Lung (tissue), 17 donors: ENCODE measurements at places on chromosomes 2 and 18. TPM values are rescaled to one million over a fixed set of nuclear protein-coding genes. Genes with fewer than 3 reads are reported as not detected.

LINC00305 gene
- 0.44 TPM for polyA plus RNA-seq

DNA sequence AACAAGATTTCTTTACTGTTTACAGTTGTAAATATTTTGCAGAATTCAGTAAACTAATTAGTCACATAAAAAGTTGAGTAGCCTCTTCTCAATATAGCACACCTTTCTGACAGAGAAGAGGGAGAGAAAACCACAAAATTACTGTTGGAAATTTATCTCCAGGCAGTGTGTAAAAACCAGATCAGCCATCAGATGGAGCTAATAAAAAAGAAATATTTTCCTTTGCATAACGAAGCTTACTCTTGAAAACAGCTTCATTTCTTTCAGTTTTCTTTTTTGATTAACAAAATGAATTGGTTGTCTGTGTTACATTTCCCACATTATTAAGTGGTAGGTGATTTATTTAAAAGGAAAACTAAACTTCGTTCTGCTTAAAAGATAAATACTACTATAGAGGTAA is 259.3 kb upstream of the KCNJ3 start:
- no peaks in the 10 kb centered on the region for H3K27me3 ChIP-seq
- H3K27ac ChIP-seq, result no peak overlapping the region
- no peaks in the 10 kb centered on the region for H3K36me3 ChIP-seq

WDR7 gene
- 5.0 TPM for polyA plus RNA-seq

NYAP2 gene
- polyA plus RNA-seq, result 0.21 TPM

DNA sequence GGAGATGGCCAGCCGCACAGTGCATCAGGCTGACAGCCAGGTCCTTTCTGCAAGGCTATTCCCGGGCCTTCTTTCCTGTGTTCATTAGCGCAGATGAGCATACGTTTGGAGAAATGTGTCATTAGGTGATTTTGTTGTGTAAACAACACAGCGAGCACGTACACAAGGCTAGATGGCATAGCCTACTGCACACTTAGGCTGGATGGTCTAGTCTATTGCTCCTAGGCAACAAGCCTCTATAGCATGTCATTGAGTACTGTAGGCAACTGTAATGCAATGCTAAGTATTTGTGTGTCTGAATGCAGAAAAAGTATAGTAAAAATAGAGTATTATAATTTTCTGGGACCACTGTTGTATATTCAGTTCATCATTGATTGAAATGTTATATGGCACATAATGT is 50.9 kb upstream of the PHLPP1 start:
- H3K27me3 ChIP-seq, result no peaks in the 10 kb centered on the region
- DNase-seq, result no peak
- no peak overlapping the region for H3K27ac ChIP-seq

DNA sequence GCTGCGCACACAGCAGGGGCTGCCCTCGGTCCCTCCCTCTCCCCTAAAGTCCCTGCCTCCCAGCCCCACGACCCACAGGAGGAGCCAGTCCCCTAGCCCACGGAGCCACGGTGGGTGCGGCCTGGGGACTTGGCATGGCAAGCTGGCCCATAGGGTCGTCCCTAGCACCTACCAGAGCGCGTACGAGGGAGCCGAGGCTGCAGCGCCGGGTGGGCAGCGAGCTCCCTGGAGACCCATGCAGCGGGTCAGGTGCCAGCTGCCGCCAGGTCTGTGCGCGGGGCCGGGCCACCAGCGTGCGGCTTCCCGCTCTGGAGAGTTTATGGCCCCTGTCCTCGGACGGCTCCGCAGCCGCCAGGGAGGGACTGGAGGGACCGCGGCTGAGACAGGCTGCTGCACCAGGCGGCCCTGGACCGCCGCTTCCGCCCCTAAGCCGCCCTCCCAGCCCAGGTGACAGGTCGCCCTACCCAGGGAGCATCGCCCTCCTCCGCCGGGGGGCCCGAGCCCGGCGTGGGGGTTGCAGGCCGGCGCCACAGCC is 273.6 kb downstream of the CCDC74A start:
- H3K27ac ChIP-seq, result no peak overlapping the region
- no peaks in the 10 kb centered on the region for H3K27me3 ChIP-seq
- no peak overlapping the region for H3K4me3 ChIP-seq
- H3K36me3 ChIP-seq, result no peaks in the 10 kb centered on the region
- no peak for DNase-seq

DNA sequence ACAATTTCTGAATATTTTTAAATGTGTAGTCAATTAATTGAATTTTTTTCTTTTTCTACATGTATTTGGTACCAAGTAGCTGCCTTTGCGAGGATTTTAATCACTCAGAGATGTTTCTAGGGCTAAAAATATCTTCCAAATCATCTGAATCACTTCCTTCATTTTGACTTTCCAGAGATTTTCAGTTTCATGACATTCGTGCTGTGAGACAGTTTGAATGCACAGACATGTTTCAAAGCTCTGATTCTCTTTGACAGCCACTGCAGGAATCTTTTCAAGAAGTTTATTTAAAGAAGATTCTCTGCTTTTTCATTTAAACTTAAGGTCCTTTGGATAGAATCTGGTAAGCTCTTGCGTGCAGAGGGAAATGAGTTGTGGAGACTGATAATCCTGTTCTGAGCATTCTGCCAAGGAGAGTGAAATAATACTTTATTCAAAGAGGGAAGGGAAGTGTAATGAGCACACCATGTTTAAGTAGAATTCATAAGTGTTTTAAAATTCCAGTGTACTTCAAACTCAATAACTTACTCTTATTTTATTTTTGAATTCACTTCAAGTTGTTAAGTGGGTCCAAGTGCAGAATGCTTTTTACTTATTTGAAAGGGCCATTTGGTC is 9.7 kb downstream of the CYBRD1 start:
- no peak overlapping the region for H3K4me3 ChIP-seq
- H3K36me3 ChIP-seq, result no peaks in the 10 kb centered on the region
- no peak overlapping the region for H3K27ac ChIP-seq
- no peaks in the 10 kb centered on the region for H3K27me3 ChIP-seq
- peaks cover 6% of the 10 kb centered on the region for H3K4me1 ChIP-seq
- peak; percentile 20 for DNase-seq

DNA sequence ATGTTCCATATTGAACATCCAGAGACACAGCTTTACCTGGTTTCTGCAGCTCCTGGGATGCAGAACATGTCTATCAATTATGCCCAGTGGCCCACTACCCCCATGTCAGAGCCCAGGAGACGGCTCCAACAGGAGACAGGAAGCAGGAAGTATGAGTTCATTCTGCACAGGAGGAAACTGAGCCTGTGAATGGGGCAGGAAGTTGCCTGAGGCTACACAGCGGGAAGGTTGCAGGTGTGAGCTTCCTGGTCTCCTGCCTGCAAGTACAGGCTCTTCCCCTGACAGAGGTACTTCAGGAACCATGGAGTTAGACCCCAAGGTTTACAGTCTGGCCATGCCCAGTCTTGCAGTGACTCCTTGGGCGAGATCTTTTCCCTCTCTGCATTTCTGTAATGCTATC is 2.8 kb upstream of the BOK start:
- no peak overlapping the region for H3K4me3 ChIP-seq
- DNase-seq, result no peak
- peaks cover 2% of the 10 kb centered on the region for H3K4me1 ChIP-seq
- peak overlapping the region; percentile 65 for H3K27ac ChIP-seq

DUSP2 gene
- 33.6 TPM for polyA plus RNA-seq

- H3K27ac ChIP-seq, result no peak overlapping the region
- no peaks in the 10 kb centered on the region for H3K36me3 ChIP-seq
- H3K4me1 ChIP-seq, result no peaks in the 10 kb centered on the region
- no peaks in the 10 kb centered on the region for H3K27me3 ChIP-seq
Measured at GRCh38 chr2:10169581-10169980, 47.0 kb downstream of the RRM2 start.

- no peaks in the 10 kb centered on the region for H3K4me1 ChIP-seq
- no peaks in the 10 kb centered on the region for H3K27me3 ChIP-seq
- no peaks in the 10 kb centered on the region for H3K36me3 ChIP-seq
- no peak overlapping the region for H3K4me3 ChIP-seq
- no peak overlapping the region for H3K27ac ChIP-seq
- DNase-seq, result no peak
Measured at GRCh38 chr2:210687786-210688470, 131.5 kb downstream of the CPS1 start.

- H3K4me1 ChIP-seq, result peaks cover 4% of the 10 kb centered on the region
- H3K27me3 ChIP-seq, result peaks cover 4% of the 10 kb centered on the region
- H3K4me3 ChIP-seq, result no peak overlapping the region
- no peak for DNase-seq
Measured at GRCh38 chr18:45738660-45739059, 14.7 kb downstream of the SLC14A1 start.

ZDBF2 gene
- polyA plus RNA-seq, result 1.1 TPM

- no peak for DNase-seq
- no peak overlapping the region for H3K4me3 ChIP-seq
- no peak overlapping the region for H3K27ac ChIP-seq
- no peaks in the 10 kb centered on the region for H3K27me3 ChIP-seq
- no peaks in the 10 kb centered on the region for H3K4me1 ChIP-seq
- H3K36me3 ChIP-seq, result no peaks in the 10 kb centered on the region
Measured at GRCh38 chr2:202066875-202067274, 6.2 kb upstream of the KIAA2012 start.

GRCh38 chr2:169819106-169819505 is 5.6 kb downstream of the METTL5 start:
- peaks cover 17% of the 10 kb centered on the region for H3K36me3 ChIP-seq
- H3K4me3 ChIP-seq, result no peak overlapping the region
- H3K27ac ChIP-seq, result no peak overlapping the region
- H3K4me1 ChIP-seq, result no peaks in the 10 kb centered on the region

DNA sequence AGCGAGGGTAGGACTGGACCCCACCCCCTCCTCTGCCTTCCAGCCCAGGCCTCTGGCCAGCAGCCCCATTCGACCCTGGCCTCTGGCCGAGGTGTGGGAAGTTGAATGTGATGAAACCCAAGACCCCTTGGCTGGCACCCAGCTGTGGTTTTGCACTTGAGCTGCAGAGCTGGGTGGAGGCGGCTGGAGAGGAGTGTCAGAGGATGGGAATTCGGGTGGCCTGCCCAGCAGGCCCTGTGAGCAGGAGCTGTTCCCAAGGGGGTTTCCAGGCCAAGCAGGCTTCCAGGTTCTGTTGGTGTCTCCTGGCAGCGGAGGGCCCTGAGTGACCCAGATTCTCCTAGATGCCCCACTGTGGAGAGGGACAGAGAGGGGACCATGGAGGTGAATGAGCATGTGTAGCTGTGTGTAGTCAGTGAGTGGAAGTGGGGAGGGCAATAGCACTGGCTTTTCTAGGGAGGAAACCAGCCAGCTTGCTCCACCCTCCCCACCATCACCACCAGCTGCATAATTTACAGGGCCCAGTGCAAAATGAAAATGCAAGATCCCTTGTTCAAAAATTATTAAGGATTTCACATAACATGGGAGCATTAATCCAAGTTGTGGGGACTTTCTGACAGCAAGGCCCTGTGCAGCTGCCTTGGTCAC is 172.2 kb upstream of the HAAO start:
- DNase-seq, result peak; percentile 85
- H3K27me3 ChIP-seq, result no peaks in the 10 kb centered on the region
- H3K4me3 ChIP-seq, result no peak overlapping the region
- peaks cover 51% of the 10 kb centered on the region for H3K4me1 ChIP-seq

COLEC11 gene
- 3.7 TPM for polyA plus RNA-seq

DNA sequence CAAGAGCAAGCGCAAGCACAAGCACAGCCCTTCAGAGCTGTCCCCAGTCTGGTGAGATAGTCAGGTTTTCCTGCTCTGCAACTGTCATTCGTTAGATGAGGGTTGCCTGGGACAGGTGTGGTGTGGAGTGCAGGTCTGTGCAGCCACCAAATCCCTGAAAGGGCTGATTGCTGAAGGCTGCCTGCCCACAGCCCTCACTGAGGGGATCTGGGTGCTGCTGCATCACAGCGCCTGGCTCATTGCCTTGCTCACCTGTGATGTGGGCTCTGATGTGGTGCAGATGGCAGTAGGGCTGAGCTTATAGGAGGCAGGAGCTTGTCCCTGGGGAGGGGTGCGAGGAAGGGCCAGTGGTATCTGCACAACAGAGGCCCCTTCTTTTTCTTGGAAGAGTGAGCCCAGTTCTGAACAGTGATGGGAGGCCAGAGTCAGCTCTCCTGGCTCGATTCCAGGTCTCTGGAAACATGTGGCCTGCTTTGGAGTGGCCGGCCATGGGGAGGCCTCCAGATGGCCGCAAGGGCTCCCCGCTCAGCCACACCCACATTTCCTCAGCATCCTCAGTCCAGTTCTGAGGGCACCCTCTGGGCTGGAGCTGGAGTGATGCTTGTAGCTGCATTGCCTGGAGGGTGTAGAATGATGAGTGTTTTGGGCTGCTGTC is 11.4 kb downstream of the UBE2F start:
- peak; percentile 59 for DNase-seq
- no peak overlapping the region for H3K27ac ChIP-seq
- no peak overlapping the region for H3K4me3 ChIP-seq
- H3K36me3 ChIP-seq, result peaks cover 3% of the 10 kb centered on the region
- no peaks in the 10 kb centered on the region for H3K27me3 ChIP-seq

ICA1L gene
- 1.3 TPM for polyA plus RNA-seq

GRCh38 chr2:118202707-118203303 is 114.5 kb downstream of the INSIG2 start:
- no peak overlapping the region for H3K27ac ChIP-seq
- H3K4me1 ChIP-seq, result no peaks in the 10 kb centered on the region
- DNase-seq, result peak; percentile 48
- no peaks in the 10 kb centered on the region for H3K36me3 ChIP-seq
- no peak overlapping the region for H3K4me3 ChIP-seq

GRCh38 chr2:160538559-160539355 is 45.1 kb upstream of the RBMS1 start:
- H3K27me3 ChIP-seq, result no peaks in the 10 kb centered on the region
- H3K36me3 ChIP-seq, result no peaks in the 10 kb centered on the region
- H3K27ac ChIP-seq, result no peak overlapping the region
- no peak overlapping the region for H3K4me3 ChIP-seq
- peaks cover 7% of the 10 kb centered on the region for H3K4me1 ChIP-seq
- DNase-seq, result no peak

KYNU gene
- polyA plus RNA-seq, result 6.4 TPM

DNA sequence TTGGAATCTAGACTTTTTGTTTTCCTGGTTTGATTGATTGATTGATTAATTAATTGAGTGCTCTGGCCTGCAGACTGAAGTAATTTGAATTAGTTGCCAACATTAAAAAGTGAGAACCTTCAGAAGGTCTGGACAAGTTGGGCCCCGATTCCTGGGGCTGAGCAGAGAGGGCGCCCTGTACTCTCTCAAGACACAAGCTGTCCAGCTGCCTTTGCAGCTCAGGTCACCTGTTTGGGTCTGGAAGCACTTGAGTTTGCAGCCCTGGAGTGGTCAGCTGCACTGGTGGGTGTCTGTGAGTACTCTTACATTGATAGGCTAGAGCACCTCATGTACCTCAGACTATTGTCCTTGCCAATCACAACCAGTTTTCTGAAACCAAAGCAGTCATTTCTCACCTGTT is 22.7 kb upstream of the CELF4 start:
- H3K4me3 ChIP-seq, result no peak overlapping the region
- DNase-seq, result no peak
- H3K36me3 ChIP-seq, result no peaks in the 10 kb centered on the region
- H3K4me1 ChIP-seq, result no peaks in the 10 kb centered on the region
- no peak overlapping the region for H3K27ac ChIP-seq

GNAL gene
- polyA plus RNA-seq, result 1.5 TPM

VWC2L gene
- polyA plus RNA-seq, result 0.04 TPM
